GM12891 (cell line): ENCODE measurements at places on chromosomes 5 and 9.

- no peak for DNase-seq
Observed at GRCh38 chr5:57036761-57037160, 84.8 kb upstream of the MIER3 start.

GRCh38 chr5:176916337-176916736 lies 17.2 kb upstream of the HK3 start:
- no peak for DNase-seq

DNA sequence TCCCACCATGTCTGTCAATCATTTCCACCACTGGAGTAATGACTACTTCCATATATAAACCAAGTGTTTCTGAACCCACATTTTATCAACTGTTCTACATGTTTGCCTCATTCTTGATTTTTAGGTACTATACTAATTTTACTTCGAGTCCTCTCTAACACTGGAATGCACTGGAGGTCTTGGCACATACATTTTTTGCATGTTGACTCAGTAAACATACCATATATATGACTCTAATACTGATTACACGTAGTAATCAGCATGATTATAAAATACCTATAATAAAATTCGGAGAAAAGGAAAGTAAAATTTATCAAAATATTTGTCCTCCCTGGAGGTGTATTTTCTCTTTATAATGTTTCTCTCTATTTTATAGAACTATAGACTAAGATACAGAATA lies 621.7 kb upstream of the NUDT12 start:
- DNase-seq = no peak

GRCh38 chr5:179955630-179956029 lies 47.9 kb upstream of the TBC1D9B start:
- no peak for DNase-seq

- DNase-seq = no peak
Observed at GRCh38 chr5:174877987-174878386, 153.6 kb downstream of the MSX2 start.
